ENCODE measurements at places on chromosomes 12 and 14. TPM values are rescaled to one million over a fixed set of nuclear protein-coding genes. Genes with fewer than 3 reads are reported as not detected.

The LEMD3 gene
- total RNA-seq: 26.8 TPM

- H3K27me3 ChIP-seq: no peaks in the 10 kb centered on the region
- H3K4me1 ChIP-seq: peaks cover 4% of the 10 kb centered on the region
- no peaks in the 10 kb centered on the region for H3K36me3 ChIP-seq
- H3K4me3 ChIP-seq: no peak overlapping the region
- DNase-seq: no peak
- H3K27ac ChIP-seq: no peak overlapping the region
Observed at GRCh38 chr12:52521175-52521567, 977 bp upstream of the KRT5 start.

DNA sequence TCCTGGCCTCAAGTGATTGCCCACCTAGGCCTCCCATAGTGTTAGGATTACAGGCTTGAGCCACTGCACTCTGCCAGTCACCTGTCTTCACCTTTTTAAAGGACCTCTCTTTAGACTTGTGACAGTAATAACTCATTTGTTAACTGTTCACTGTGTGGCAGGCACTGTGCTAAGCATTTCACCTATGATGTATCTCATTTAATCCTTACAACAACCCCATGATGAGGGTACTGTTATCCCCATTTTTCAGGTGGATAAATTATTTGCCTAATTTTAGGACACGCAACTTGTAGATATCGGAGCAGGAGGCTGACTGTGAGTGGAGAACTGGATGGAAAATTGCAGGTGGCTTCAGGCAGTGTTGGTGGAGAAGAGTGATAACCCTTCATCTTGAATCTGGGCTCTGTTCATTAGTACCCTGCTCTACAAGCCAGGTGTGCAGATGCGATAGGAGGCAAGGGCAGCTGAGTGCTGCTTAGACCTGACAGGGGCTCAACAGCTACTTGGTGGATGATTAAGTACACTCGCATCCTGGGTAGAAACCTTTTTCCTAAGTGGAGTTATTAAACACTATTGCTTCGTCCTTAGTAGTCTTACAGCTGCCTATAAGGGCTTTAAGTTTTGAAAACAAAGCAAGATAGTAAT, 2.7 kb downstream of the TCTN1 start:
- DNase-seq: no peak
- H3K27me3 ChIP-seq: no peaks in the 10 kb centered on the region
- H3K36me3 ChIP-seq: no peaks in the 10 kb centered on the region
- peaks cover 10% of the 10 kb centered on the region for H3K4me1 ChIP-seq
- H3K4me3 ChIP-seq: no peak overlapping the region
- no peak overlapping the region for H3K27ac ChIP-seq

- DNase-seq: no peak
- no peak overlapping the region for H3K4me3 ChIP-seq
Observed at GRCh38 chr14:37027188-37027824, 145.1 kb downstream of the SLC25A21 start.

DNA sequence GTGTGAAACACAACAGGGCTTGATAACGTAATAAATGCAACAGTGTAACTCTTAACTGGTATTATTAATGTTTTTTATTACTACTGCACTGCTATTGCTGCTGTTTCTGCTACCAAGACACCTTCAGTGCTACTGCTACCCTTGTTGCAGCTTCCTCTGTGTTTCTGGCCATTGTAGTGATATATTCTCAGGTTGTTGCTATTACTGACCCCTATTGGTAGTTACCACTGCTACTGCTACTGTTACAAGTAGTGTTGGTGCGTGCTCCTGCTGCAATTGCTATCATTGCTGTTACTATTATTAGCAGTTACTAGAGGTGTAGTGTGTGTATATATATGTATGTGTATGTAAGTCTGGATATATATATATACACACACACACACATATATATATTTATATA, 87.2 kb upstream of the PTPRB start:
- no peaks in the 10 kb centered on the region for H3K4me1 ChIP-seq
- no peak overlapping the region for H3K27ac ChIP-seq
- H3K4me3 ChIP-seq: no peak overlapping the region
- H3K36me3 ChIP-seq: no peaks in the 10 kb centered on the region

DNA sequence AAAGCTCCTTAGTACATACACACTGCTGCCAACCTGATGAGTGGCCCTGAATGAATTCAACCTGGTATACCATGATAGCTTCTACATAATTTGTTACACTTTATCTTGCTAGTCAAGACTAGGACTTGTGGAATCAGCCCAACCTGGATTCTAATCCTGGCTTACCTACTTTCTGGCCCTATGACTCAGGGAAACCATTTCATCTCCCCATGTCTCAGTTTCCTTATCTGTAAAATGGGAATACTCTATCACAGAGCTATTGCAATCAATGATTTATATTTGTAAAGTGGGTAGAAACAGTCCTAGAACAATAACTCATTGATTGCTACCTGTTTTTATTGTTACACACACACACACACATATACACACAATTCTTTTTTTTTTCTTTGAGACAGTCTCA, 6.5 kb upstream of the DUSP6 start:
- H3K4me3 ChIP-seq: no peak overlapping the region
- H3K27me3 ChIP-seq: no peaks in the 10 kb centered on the region
- no peaks in the 10 kb centered on the region for H3K36me3 ChIP-seq
- H3K27ac ChIP-seq: no peak overlapping the region

Data from CD8-positive, alpha-beta memory T cell (primary cell).